ENCODE measurements at places on chromosomes 7 and 10. TPM values are rescaled to one million over a fixed set of nuclear protein-coding genes. Genes with fewer than 3 reads are reported as not detected.

DNA sequence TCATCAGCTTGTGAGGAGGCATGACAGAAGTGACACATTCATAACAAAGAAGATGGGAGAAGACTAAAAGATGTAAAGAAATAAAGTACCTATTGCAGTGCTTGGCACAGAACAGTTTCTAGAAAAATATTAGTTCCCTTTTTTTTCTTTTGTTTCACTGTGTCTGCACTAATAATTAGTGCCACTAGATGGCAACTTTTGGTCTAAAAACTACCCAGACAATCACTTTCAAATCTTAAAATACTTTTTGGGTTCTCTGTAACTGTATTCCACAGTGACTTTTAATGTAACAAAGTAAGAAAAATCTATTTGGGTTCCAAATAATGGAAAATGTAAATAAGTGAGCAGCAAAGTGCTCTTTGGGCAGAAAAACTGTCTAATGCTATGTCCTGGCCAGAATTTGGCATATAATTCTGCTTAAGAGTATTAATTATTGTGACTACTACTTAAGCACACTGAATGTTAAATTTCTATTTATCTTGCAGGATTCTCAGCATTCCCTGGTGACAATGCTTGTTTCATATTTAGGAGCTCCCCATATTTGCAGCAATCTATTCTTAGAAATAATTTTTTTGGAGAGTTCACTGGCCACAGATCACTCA, 134.8 kb upstream of the KIF5B start:
- peak; percentile 56 for DNase-seq

- DNase-seq = no peak
These were observed 221.2 kb upstream of the LYZL1 start for GRCh38 chr10:29067628-29068027.

- DNase-seq = no peak
These were observed 4.8 kb downstream of the ELOVL3 start for GRCh38 chr10:102230861-102231356.

CEP55 gene
- 25.2 TPM for total RNA-seq

All from MCF 10A (cell line).